ENCODE measurements at places on chromosomes 11 and 22.

- no peak for DNase-seq
Observed at GRCh38 chr11:34366522-34366921, 8.7 kb upstream of the ABTB2 start.

GRCh38 chr11:12808519-12808918 lies 134.3 kb downstream of the TEAD1 start:
- no peak for DNase-seq

GRCh38 chr22:17872471-17872870 lies 98.2 kb upstream of the BID start:
- DNase-seq: no peak

DNA sequence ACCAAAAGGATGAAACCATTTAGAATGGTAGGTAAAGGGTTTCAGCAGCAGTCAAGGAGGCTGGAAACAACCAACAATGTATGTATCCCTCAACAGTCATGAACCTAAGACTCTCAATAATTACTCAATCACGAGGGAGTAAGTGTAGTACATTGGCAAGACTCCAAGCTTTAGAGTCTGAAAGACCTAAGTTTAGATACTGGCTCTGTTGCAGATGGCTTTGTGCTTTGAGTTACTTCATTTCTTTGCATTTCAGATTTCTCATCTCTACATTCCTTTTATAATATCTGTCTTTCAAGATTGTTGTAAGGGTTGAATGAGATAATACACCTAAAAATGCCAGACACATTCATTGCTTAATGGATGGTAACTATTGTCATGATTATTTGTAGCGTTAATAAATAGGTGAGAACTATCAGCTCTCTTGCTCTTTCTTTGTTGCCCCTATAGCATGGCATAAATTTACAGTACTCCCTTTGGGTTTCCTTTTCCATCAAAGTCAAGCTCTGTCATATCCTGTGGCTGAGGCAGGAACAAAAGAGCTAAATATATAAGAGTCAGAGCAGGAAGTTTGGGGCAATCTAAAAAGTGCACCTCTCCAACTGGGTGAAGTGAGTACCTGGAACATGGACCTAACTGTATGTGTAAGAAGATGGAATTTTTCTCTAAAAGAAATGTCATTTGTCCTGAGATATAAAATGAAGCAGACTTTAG lies 228.2 kb upstream of the ZC3H12C start:
- DNase-seq: no peak

DNA sequence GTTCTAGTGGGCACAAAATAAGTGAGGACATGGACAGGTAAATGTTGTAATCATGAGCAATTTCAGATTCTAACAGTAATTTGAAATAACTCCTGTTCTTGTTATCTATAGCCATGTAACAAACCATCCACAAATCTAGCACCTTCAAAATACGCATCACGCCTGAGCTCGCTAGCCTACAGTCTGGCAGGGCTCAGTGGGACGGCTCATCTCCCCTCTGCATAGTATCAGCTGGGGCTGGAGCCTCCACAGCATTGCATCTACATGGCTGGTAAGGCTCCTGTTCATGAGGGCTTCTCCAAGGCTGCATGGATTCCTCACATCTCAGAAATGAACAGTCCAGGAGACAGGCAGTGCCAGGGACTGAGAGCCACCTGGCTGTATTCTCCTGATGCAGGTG lies 112.6 kb downstream of the KCNQ1 start:
- no peak for DNase-seq

DNA sequence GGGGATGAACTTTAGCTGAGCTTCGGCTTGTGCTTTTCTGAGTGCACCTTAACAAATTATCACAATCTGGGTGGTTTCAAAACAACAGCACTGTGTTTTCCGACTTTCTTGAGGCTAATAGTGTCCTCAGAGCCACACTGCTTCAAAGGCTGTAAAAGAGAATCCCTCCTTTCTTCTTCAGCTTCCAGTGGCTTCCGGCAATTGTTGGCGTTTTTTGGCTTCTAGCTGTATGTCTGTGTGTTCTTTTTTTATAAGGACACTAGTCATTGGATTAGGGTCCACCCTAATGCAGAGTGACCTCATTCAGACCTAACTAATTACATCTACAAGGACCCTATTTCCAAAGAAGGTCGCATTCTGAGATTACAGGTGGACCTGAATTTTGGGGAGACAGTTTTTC lies 30.6 kb downstream of the KIAA1671 start:
- DNase-seq: no peak

DNA sequence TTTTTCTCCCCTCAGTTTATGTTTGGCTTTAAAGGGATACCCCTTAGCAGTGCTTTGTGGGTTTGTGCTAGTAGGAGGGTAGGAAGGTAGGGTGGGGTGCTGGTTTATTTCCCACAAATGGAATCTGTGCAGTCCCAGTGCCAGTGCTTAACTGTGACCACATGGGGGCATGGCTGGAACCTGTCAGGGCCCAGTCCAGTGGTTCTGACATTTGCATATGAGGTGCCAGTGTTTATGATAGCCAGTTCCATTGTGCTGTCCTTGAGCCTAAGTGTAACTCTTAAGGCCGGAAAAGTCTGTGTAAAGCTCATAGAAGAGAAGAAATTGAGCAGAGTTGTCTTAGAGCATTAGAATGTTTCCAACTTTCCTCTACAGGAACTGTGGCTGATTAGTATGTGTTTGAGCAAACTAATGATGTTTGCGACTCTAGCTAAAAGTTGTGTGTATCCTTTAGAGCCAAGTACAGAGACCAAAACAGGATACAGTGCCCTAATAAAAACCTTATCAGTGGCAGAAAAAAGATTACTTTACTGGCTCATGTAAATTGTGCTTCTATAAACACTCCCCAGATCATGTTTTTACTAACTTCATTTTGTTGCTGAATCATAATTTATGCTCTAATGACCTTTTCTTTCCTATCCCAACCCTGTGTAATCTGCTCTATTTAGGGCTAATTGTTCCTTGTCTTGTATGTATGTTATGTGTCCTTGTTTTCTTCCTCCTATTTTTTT lies 38.1 kb downstream of the DIXDC1 start:
- no peak for DNase-seq

- DNase-seq: no peak
Observed at GRCh38 chr11:126790550-126791081, 210.0 kb downstream of the KIRREL3 start.

DNA sequence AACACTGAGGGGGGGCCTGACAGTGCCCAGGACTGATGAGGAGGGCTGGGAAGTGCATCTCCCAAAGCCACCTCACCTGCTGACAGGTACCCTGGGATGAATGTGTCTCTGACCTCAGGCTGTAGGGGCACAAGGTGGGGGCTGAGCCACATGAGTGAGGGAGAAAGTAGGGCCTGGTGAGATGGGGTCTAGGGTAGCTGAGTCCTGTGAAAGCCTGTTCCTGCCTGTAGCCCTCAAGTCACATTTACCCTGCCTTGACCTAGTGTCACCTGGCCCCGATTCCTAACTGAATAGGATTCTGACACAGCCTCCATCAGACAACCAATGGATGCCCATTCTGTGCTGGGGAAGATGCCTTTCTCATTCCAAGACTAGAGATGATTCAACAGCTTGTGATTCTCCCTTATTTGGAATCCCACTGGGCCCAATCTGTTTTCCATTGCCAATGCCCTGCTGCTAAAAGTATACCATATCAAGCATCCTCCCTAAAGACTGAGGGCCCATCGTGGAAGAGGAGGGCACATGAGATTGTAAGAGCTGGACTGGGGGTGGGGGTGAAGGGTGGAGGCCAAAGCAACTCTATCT lies 11.1 kb upstream of the RFPL1 start:
- no peak for DNase-seq

- no peak for DNase-seq
Observed at GRCh38 chr22:38071421-38072321, 12.3 kb downstream of the SLC16A8 start.

GRCh38 chr11:97574976-97575665 lies 1185.3 kb downstream of the JRKL start:
- no peak for DNase-seq

GRCh38 chr11:122979103-122979814 lies 2.4 kb downstream of the BSX start:
- no peak for DNase-seq

GRCh38 chr11:119683783-119684182 lies 45.2 kb downstream of the NECTIN1 start:
- no peak for DNase-seq

- DNase-seq: no peak
Observed at GRCh38 chr11:80065086-80065485, 624.3 kb upstream of the TENM4 start.

- peak; percentile 30 for DNase-seq
Observed at GRCh38 chr11:6606471-6607189, 3.1 kb downstream of the ILK start.

DNA sequence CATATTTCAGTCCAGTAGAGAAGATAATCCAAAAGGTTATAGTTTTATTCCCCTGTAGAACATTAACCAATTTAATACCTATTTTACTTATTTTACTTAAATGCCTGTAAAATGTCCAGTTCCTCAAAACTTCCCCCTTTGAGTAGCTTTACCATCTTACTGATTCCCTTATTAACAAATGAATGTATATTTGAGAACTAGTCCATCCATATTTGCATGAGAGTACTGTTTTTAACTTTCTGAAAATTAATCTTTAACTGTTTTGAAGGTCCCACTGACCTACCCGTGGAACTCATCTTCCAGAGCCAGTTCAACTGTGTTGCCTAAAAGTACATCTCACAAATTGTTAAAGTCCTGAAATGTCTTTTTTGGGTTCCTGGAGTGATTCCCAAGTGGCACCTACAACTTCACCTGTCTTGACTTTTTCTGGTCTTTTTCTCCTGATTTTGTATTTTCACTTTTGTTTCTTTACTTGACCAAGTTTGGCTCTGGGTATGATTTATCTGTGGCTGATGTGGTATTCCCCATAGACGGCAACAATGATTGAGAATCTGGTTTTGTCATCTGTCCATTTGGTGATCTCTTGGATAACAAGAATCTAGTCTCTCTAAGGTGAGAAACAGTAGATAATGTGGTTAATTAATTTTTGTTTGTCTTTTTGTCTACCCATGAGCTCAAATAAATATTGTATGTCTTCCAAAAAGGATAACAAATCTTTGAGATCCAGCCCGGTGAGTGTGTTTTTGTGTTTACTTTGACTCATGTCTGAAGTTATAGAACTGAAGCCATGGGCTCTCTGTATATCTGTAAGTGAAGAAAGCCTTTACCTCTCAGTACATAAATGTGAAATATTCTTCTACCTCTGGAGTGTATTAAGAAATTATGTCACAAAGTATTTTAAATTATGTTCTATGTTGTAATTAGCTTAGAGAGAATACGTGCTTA lies 174.2 kb downstream of the ETS1 start:
- no peak for DNase-seq

DNA sequence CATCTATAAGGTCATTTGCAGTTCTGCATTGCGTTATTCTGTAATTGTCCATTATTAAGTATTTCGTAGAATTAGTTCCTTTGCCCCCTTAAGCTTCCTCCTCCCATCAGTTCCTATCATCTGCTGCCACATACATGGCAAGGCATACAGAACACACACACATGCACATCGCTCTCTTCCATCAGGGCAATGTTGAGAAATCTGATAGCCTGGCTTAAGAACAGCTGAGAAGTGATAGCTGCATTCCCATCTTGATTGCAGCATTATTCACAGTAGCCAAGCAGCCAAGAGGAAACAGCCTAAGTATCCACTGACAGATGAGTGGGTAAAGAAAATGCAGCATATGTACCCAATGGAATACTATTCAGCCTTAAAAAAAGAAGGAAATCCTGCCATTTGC lies 186.8 kb upstream of the CADM1 start:
- no peak for DNase-seq

DNA sequence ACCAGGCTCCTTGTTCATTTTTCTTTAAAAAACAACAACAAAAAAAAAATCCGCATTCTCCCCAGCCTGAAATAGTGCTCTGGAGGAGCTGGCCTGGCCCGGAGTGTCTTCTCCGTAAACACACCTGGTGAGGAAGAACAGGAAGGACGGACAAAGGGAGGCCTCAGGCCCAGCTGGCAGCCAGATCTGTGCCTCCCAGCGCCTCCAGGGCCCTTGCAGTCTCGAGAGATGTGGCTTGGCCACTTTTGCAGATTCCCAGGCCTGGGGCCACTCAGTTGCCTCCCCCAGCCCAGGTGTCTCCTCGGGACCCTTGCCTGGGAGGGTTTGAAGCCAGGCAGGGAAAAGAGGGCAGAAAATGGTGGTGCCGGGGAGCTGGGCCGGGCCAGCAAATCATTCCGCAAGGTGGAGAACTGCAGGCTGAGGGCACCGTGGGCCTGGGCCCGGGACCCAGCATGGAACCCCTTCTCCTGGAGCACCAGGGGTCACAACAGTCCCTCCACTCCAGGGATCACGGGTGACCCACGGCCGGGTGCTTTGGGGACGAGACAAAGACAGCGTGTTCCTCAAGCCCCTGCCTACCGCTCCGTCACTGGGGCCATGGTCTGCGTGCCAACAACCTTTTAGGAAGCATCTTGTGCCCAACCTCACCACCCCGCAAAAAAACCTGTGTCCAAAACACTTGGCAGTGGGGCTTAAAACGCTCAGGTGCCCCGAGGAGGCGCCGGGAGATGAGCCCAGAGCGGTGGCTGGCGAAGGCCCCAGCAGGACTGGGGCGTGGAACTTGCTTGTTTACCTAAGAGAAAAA lies 67.1 kb upstream of the WNT7B start:
- DNase-seq: no peak

DNA sequence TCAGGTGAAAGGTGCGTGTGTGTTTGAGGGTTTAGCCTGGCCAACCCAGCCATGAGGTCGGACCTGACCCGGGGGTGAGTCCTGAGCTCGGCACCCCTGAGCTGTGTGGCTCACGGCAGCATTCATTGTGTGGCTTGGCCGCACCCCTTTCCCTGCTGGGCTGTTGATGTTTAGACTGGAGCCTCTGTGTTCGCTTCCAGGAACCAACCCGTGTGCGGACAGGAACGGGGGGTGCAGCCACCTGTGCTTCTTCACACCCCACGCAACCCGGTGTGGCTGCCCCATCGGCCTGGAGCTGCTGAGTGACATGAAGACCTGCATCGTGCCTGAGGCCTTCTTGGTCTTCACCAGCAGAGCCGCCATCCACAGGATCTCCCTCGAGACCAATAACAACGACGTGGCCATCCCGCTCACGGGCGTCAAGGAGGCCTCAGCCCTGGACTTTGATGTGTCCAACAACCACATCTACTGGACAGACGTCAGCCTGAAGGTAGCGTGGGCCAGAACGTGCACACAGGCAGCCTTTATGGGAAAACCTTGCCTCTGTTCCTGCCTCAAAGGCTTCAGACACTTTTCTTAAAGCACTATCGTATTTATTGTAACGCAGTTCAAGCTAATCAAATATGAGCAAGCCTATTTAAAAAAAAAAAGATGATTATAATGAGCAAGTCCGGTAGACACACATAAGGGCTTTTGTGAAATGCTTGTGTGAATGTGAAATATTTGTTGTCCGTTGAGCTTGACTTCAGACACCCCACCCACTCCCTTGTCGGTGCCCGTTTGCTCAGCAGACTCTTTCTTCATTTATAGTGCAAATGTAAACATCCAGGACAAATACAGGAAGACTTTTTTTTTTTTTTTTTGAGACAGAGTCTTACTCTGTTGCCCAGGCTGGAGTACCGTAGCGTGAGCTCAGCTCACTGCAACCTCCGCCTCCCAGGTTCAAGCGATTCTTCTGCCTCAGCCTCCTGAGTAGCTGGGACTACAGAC lies 53.9 kb upstream of the PPP6R3 start:
- DNase-seq: no peak

Data from T-helper 9 cell (primary cell).